ENCODE measurements at places on chromosomes 4 and X. TPM values are rescaled to one million over a fixed set of nuclear protein-coding genes. Genes with fewer than 3 reads are reported as not detected.

DNA sequence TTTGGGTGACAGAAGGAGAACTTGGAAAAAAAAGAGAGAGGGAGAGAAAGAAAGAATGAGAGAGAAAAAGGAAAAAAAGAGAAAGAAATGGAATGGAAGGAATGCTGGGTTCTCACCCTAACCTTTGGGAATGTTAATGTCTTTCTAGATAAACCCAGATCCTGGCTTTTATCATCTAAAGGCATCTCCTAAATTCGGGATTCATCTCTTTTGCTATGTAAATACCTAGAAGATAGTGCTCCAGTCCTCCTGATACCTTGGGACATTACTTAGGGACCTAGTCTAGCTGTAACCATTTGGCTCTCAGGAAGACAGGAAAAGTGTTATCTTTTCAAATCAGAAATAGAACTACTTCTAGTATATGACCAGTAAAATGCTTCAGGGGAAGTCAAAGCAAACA, 15.8 kb upstream of the SPCS3 start:
- no peak for DNase-seq

GRCh38 chrX:39516427-39516841, 581.3 kb downstream of the BCOR start:
- DNase-seq, result no peak

DNA sequence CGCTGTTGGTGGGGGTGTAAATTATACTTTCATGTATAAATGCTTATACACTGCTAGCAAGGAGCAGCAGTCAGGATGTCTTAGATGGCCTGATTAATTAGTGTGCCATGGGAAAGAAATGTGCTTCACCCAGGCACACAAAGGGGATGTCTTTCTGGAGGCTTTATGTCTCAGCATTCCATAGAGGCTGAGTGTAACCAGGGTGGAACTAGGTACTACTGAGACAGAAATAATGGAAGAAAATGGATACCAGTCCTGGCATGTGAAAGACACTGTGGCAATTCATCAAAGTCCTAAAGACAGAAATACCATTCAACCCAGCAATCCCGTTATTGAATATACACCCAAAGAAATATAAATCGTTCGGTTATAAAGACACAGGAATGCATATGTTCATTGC, 52.5 kb downstream of the PF4 start:
- no peak for DNase-seq

DNA sequence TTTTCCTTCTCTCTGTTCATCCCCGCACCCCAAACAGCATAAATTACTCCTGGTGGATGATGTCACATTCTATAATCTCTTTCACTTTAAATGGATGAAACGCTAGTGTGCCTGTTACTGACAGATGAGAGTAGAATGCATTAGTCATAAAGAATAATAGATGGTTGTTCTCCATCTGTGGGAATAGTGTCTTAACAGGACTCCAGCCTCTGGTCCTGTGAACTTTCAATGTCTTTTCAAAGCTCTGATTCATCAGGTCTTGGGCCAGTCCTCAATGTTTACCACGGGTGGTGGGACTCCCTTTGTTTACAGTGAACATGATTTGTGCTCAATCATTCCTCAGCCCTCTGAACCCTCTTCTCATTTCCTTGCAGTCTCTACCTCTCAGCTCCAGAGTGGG, 182.6 kb downstream of the GABRB1 start:
- DNase-seq, result peak; percentile 56

- DNase-seq, result no peak
Measured at GRCh38 chrX:57044245-57044644, 48.9 kb upstream of the SPIN3 start.

DNA sequence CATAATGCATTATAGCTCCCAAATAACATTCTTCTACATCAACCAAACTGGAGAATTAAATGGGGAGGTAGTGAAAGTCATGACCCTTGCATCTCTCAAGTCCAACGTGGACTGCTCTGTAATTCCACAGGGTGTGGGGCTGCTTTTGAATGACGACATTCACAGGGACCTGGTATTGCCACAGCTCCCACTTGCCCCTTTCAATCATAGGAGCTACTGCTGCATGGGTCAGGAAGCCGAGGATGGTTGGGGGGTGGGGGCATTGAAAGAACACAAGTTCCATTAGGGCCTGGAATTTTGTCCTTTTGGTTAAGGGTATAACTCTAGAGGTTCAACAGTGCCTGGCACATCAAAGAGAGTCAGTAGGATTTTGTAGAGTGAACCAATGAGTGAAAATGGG, 7.4 kb upstream of the CT55 start:
- DNase-seq, result no peak

GRCh38 chrX:14300376-14300775, 229.0 kb upstream of the GLRA2 start:
- DNase-seq, result no peak

GRCh38 chrX:11588097-11588496, 77.6 kb downstream of the ARHGAP6 start:
- no peak for DNase-seq

DNA sequence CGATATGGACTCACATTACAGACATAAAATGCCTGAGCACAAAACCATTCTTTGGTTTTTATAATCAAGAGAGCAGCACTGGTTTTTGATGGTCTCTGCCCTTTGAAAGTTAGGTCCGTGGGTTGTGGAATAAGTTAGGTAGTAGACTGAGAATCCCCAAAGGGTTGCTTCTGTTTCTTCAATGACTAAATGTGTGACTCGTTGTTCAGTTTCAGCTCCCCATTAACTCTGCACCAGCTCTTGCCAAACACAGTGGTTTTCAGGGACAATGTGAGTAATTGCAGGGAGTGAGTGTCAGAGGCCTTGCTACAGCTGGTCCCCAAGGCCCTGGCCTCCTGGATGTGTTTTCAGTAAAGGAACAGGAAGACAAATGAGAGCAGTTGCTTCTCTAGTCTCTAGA, 24.8 kb downstream of the SMIM20 start:
- no peak for DNase-seq

- DNase-seq, result no peak
Measured at GRCh38 chr4:102692474-102692873, 68.3 kb downstream of the MANBA start.

DNA sequence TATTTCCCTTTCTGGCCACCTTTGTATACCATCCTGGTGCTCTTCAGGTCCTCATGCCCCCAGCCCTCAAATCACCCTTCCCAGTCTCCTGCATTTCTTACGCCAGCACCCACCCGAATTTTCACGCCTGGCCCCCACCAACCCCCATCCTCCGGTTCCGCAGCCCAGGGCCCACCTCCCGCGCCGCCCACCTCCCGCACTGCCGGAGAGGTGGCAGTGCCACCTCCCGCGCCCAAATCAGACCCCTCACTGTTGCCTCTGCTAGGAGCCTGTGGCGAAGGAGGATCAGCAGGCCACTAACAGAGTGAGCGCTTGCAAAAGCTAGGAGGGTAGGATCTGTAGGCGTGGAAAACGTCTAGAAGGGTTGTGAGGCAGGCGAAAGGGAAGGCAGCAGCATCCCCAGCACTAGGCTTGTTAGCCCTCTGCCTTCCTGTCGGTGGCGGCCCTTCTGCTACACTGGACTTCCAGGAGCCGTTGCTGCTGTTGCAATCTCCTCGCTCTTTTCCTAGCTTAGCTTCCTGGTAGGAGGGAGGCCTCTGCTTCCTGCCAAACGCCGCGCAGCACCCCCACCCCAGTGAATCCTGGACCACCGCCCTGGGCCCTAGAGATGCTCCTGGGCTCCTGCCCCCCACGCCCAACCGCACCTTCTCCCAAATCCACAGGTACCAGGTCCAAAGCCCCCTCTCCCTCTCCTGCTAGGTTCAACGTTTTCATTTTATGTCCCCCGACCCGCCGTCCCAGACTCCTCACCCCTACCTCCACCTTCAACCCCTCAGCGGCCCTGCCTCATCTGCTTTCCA, 51.0 kb downstream of the SPIN2B start:
- DNase-seq, result no peak

The CSAG1 gene
- total RNA-seq, result not detected

The MECP2 gene
- 51.9 TPM for total RNA-seq

The NALF2 gene
- 2.3 TPM for total RNA-seq

The CYP2U1 gene
- 1.5 TPM for total RNA-seq

The FLNA gene
- total RNA-seq, result 1,123 TPM

The ZCCHC4 gene
- 17.7 TPM for total RNA-seq
